Epithelial cell of prostate (primary cell): ENCODE measurements at places on chromosomes 13 and 19.

DNA sequence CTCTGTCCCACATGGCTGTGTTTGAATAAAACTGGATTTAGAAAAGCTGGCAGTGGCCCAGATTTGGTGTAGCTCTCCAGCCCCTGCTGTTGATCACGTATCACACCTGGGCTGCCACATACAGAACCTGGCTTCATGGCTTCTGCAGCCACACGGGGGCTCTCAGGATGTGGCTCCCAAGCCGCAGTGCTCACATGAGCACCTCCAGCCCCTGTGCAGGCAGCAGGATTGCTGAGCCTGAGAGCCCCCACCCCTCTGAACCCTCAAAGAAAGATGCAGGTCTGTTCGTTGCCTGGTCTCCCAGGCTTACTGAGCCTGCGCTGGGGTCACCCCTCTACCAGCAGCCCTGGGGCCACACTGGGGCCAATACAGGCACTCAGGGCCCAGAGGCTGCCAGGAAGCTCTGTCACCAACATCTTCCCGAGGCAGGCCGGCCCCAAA lies 2.7 kb downstream of the PLEKHF1 start:
- no peak for DNase-seq

DNA sequence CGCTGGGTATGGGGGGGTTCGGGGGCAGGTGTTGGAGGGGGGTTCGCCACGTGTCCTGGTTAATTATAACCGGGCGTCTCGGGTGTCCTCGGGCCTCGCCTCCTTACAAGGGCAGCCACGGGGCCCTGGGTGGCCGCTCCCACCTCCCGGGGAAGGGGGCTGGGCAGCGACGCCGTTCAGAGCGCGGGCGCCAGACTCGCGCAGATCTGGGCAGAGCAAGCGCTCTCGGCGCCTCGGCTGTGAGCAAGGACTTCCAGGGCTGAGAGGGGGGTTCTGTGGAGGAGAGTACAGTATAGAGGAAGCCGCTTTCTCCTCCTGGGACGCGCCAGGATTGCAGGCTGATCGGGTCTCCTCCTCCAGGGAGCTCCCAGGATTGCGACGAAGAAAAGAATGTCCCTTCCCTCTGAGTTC lies 1.0 kb upstream of the CKM start:
- DNase-seq: no peak

DNA sequence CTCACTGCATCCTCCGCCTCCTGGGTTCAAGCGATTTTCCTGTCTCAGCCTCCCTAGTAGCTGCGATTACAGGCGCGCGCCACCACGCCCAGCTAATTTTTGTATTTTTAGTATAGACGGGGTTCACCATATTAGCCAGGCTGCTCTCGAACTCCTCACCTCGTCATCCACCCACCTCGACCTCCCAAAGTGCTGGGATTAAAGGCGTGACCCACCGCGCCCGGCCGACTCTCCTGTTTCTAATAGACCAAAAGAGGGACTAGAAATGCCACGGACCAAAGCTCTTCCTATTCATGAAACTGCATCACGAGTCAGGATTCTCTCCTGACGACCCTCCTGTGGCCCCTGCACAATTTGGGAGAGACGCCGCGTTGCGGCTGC lies 563 bp downstream of the ZNF43 start:
- no peak for DNase-seq

DNA sequence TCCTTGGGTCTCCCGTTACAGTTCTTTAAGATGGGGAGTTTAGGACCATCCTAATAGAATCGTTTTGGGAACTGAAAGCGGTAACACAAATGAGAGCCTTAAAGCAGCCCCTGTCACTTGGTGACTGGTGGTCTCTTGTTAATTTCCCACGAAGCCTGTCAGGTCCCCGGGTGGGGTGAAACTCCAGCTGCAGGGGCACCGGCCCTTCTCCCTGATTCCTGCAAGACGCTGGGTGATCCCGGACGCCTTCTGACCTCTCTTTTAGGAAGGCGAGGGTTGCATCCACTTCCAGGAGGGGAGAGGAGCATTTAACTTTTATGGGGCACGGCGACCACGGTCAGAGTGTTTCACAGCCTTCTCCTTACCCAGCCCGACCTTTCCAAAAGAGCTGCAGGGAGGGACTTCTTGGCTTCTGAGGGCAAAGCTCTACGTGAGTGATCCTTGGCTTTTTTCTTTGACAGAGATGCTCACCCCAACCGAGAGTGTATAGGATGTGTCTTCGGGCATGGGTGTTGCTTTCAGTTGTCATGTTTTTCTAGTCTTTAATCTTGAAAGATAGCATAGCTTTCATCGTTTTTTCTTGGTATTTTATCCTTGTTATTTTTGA lies 688 bp downstream of the ZNF225 start:
- DNase-seq: no peak

DNA sequence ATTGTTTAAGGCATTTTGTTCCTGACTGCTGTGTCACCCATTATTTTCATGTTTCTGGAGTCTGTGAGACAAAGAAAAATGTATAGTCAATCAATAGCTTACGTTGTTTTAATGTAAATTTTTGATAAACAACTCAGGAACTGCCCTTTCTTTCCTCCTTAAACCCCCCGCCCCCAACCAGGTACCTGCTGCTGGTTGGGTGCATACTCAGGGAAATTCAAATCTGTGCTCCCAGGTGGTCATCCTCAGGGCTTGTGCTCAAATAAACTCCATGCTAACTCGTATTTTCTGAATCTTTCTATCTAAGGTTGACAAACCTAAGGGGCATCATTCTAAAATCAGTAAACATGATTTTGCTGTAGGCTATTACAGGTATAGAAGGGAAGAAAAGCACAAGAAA lies 4.1 kb upstream of the CDC16 start:
- DNase-seq: no peak

DNA sequence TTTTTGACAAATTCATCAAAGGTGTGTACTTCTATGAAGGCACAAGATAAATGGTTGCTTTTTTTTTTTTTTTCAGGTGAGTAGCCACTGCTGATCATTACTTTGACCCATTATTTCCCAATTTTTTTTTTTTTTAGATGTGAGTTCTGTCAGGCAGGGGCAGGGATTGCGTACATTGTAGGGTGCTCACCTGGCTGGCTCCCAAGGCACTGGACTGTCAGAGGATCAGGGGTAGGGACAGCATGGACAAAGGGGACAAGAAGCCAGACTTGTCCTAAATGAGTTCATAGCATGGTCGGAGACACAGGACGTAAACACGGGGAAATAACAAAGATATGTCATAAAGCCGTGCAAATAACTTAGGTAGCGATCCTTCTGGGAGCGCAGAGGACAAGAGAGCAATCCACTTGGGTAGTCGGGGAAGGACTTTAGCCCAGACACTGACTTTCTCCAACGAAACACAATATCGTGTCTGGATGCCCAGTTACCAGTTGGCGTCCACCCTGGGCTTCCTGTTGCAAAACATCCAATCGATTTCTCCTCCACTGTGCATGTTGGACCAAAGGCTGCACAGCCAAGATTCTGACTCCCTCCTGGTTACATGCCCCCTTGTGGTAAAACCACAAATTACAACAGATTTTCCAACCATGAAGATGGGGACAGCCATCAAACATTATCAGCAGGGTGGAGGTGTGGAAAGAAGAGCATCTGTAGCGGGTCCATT lies 27.5 kb upstream of the KATNAL1 start:
- no peak for DNase-seq

GRCh38 chr13:43608400-43609137 lies 178.2 kb downstream of the ENOX1 start:
- no peak for DNase-seq

GRCh38 chr19:27966390-27966816 lies 1246.5 kb downstream of the UQCRFS1 start:
- no peak for DNase-seq

GRCh38 chr13:60242043-60242595 lies 78.4 kb upstream of the DIAPH3 start:
- no peak for DNase-seq

- DNase-seq: no peak
Measured at GRCh38 chr19:51116736-51117286, 7.9 kb upstream of the SIGLEC9 start.

- no peak for DNase-seq
Measured at GRCh38 chr13:24459234-24459633, 53.3 kb downstream of the PARP4 start.

DNA sequence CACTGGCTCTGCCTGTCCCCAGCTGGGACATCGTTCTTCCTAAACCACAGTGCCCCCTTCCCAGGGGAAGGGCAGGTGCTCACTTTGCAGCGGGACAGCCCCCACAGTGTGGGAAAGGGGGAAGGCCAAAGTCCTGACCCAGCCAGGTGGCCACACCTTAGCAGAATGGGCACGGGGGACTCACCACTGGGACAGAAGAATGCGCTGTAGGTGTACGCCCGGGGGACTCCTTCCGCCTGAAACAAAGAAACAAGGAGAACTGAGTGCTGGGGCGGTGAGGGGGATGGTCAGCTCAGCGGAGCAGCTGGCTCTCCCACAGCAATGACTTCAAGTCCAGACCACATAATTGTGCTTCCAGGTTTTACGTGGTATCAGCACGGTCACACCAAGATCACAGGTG lies 49.4 kb downstream of the F2RL3 start:
- no peak for DNase-seq

- DNase-seq: no peak
Measured at GRCh38 chr13:40221460-40222201, 444.8 kb downstream of the FOXO1 start.

- DNase-seq: no peak
Measured at GRCh38 chr19:35846038-35846668, 6.2 kb downstream of the NPHS1 start.

GRCh38 chr13:72853000-72853399 lies 71.1 kb downstream of the PIBF1 start:
- no peak for DNase-seq

DNA sequence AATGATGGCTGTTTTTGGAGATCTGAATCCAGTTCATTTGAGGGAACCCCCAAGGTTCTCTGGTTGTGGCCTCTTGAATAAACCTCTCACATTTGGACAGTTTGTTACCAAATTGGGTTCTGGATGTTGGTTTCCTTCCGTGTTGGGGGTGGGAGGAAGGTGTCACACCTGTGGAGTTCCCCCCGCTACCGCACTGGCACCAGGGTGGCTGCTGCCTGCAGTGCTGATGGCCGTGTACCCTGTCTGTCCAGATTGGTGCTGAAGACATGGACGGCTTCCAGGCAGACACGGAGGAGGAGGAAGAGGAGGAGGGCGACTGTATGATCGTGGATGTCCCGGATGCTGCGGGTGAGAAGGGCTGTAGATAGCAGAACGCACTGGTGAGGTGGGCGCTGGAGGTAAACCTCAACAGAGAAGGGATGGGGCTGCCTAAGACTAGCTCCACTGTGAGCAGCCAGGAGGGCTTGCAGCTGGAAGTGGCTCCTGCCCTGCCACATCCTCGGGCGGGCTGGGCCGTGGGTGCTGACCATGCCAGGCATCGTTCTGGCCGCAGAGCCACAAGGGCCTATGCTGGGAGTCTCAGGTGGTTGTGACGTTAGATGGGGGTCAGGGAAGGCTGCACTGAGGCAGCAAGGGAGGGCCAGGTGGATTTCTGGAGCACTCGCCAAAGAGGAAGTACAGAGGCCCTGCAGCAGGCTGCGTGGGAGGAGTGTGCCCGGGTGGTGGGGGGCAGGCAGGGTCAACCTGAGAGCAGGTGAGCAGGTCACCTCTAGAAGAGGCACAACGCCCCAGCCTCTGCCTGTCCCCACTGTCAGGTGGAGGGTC lies 15.4 kb downstream of the UBXN6 start:
- no peak for DNase-seq

DNA sequence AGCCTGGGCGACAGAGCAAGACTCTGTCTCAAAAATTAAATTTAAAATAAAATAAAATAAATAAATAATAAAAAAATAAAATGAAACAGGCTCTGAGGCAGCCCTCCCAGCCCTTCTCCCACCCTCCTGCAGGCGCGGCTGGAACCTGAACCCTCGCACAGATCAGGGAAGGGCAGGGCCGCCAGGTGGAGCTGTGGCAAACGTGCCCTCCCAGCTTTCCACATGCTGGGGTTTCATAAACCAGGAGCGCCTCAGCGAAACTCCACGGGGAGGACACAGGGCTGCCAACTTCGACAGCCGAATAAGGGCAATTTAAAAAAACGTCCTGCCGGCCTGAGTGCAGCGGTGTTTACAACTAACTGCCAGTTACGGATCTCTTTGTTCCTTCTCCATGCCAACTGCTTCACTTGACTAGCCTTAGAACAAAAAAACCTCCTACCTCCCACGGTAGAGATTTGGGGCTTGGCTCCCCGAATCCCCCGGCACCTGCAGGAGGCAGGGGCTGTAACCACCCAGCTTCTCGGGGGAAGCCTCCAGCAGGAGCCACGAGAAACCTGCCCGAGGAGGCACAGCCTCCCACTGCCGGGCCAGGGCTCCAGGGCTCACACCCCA lies 15.9 kb downstream of the ZNF787 start:
- DNase-seq: no peak

DNA sequence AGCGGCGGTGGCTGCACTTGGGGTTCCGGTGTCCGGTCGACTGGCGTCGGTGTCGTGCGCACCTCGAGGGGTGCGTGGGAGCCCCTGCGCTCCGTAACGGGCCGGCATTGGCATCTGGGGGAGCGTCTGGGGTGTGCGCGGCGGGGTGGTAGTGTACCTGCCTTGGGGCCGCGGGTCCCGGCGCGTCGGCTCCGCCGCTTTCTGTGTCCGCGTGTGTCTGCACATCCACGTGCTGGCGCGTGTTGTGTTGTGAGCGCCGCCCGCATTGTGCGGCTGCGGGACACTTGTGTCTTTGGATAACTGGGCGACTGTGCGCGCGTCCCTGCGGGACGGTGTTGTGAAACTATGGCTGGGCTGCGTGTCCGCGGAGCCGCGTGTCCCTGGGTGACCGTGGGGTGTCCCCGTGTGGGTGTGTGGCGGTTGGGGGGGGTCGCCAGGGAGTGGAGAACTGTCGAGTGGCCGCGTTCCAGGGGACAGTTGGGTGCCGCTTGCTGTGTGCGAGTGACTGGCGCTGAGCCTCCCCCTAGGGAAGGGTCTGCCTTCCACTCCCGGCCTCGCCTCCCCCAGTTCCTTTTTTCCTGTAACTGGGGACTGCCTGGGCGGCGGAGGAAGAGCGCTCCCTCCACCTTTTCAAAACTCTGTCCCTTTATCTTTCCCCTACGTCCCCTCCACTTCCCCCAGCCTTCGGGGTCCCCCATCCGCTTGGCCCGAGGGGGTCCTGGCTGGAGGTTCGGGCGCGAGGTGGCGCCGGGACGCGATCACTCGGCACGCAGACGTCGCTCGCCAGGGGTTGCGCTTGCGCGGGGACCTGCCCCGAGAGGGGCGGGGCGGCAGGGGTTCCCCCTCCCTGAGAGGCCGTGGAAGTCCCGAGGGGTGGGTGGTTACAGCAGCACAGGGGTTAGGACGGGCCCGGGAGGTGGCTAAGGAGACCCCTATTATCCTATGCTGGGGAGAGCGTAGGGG lies 5.7 kb upstream of the NFIC start:
- DNase-seq: no peak

DNA sequence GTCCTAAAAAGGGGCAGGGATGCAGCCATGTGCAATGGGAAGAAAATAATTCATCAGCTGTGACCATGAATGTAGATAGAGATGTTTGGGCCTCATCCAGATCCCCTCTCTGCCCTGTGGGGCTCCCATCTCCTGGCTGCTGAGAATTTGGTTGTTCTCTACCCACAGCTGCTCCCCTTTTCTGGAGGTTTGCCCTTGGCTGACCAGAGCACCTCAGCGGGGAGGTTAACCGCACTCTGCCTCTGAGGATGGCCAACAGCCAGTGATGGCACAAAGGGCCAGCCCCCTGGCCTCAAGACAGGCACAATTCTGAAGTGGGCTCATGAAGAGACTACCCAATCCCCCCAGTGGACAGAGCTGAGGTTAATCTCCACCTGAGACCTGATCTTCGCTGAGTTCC lies 61.5 kb upstream of the SERP2 start:
- no peak for DNase-seq

GRCh38 chr13:29849731-29850212 lies 645 bp downstream of the UBL3 start:
- DNase-seq: peak; percentile 31

GRCh38 chr19:29568036-29569025 lies 37.8 kb upstream of the POP4 start:
- no peak for DNase-seq

- no peak for DNase-seq
Measured at GRCh38 chr13:66577358-66577757, 652.8 kb downstream of the PCDH9 start.
